ENCODE measurements at places on chromosomes 12 and 14. TPM values are rescaled to one million over a fixed set of nuclear protein-coding genes. Genes with fewer than 3 reads are reported as not detected.

Gene BDKRB2
- 5.6 TPM for total RNA-seq

DNA sequence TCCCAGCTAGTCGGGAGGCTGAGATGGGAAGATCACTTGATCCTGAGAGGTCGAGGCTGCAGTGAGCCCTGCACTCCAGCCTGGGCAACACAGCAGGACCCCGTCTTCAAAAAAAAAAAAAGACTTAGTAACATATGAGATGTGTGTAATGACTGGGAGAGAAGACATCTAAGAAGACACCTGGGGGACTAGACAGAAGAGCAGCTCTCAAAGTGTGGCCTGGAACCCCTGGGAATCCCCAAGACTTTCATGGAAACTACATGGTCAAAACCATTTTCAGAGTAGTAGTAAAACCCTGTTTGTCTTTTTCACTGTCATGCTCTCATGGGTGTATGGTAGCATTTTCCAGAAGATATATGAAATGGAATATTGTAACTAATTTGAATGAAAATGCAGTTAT lies 45.3 kb downstream of the R3HDM2 start:
- no peaks in the 10 kb centered on the region for H3K36me3 ChIP-seq
- H3K27ac ChIP-seq = no peak overlapping the region
- no peaks in the 10 kb centered on the region for H3K27me3 ChIP-seq

Gene AKAP6
- total RNA-seq = 4.6 TPM

GRCh38 chr12:76558684-76559399 lies 729 bp downstream of the OSBPL8 start:
- H3K27me3 ChIP-seq = no peaks in the 10 kb centered on the region
- peak overlapping the region; percentile 97 for H3K27ac ChIP-seq
- no peaks in the 10 kb centered on the region for H3K36me3 ChIP-seq
- no peaks in the 10 kb centered on the region for H3K4me1 ChIP-seq
- H3K4me3 ChIP-seq = peak overlapping the region; percentile 84

Gene PLEKHD1
- 2.3 TPM for total RNA-seq

DNA sequence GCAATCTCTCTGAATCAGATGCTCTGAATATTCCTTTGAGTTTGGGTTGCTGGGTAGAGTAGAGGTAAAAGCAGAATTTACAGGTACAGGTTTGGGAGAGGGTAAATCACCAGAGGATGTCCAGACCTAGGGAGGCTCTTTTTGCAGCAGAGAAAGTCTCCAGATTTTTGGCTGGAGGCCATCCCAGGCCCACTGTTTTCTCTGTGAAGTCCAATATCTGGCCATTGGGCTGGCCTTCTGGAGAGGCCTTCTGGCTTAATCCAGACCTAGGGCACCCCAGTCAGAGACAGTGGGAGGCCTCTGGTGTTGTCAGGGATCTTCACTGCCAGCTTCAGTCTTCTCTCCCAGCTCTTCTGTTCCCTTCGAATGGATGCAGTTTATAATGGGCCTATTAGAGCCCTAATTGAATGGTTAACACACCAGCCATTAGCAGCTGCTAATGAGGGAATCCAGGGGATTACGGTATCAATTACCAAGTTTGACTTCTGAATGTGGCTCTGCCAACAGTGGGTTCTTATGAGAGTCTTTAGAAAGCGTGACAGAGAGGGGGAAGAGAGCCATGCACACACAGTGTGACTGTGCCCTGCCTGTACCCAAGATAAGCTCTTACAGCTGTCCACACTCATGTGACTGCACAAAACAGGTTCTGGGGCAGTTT lies 183.1 kb downstream of the EMP1 start:
- no peaks in the 10 kb centered on the region for H3K27me3 ChIP-seq
- H3K27ac ChIP-seq = no peak overlapping the region
- no peaks in the 10 kb centered on the region for H3K4me1 ChIP-seq

Gene EIF2S3B
- 0.48 TPM for total RNA-seq

GRCh38 chr12:7499636-7500035 lies 3.9 kb downstream of the CD163 start:
- DNase-seq = no peak
- H3K36me3 ChIP-seq = no peaks in the 10 kb centered on the region
- H3K27me3 ChIP-seq = no peaks in the 10 kb centered on the region
- H3K27ac ChIP-seq = no peak overlapping the region

DNA sequence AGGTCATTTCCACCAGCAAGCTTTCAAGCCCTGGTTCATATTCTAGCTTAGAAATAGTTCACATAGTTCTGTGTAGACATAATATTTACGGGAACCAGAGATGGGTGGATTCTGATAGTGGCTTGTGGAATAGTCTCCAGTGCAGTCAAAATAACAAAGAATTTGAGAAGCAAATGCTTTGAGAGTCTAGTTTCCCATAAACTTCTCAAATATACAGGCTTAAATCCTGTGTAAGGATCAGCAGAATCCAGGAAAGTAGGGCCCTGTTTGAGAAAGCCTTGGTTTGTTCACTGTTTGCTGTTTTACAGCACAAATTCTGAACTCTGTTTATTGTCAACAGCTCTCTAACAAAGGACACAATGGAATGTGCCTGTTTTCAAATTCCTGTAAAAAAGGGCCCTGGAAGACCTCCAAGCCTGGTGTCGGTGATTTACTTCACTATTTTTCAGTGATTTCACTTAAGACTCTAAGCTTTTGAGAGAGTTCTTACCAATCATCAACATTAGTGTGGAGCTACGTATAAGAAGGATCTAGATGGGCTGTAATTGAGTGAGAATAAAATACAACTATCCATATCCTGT lies 11.4 kb upstream of the FOS start:
- H3K27ac ChIP-seq = peak overlapping the region; percentile 85
- no peaks in the 10 kb centered on the region for H3K27me3 ChIP-seq

GRCh38 chr14:63564318-63564717 lies 21.1 kb upstream of the PPP2R5E start:
- H3K27me3 ChIP-seq = no peaks in the 10 kb centered on the region
- H3K27ac ChIP-seq = no peak overlapping the region
- no peak for DNase-seq
- no peaks in the 10 kb centered on the region for H3K36me3 ChIP-seq
- no peaks in the 10 kb centered on the region for H3K4me1 ChIP-seq

DNA sequence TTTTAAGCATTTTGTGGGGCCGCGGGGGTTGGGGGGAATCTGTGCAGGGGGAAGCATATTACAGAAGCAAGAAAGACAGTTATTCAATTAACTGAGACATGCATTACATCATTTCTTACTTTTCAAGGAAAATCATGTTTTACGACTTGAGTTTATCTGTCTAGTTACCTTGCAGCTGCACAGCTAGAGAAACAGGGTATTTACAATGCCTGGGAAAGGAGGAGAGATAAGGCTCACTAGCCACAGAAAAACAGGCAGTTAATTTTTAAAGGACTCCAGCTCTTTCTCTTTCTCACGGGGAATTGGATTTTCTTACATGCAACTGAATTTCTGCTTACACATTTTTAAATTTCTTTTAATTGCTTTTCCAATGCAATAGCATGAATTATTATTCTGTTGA lies 22.2 kb downstream of the FCF1 start:
- no peak overlapping the region for H3K4me3 ChIP-seq
- H3K36me3 ChIP-seq = peaks cover 7% of the 10 kb centered on the region
- no peaks in the 10 kb centered on the region for H3K27me3 ChIP-seq
- no peak overlapping the region for H3K27ac ChIP-seq
- DNase-seq = no peak
- no peaks in the 10 kb centered on the region for H3K4me1 ChIP-seq

Gene KDM5A
- 55.8 TPM for total RNA-seq

- H3K27ac ChIP-seq = no peak overlapping the region
- no peak for DNase-seq
- H3K4me1 ChIP-seq = no peaks in the 10 kb centered on the region
- H3K36me3 ChIP-seq = no peaks in the 10 kb centered on the region
Observed at GRCh38 chr14:73842201-73842600, 9.4 kb upstream of the PTGR2 start.

DNA sequence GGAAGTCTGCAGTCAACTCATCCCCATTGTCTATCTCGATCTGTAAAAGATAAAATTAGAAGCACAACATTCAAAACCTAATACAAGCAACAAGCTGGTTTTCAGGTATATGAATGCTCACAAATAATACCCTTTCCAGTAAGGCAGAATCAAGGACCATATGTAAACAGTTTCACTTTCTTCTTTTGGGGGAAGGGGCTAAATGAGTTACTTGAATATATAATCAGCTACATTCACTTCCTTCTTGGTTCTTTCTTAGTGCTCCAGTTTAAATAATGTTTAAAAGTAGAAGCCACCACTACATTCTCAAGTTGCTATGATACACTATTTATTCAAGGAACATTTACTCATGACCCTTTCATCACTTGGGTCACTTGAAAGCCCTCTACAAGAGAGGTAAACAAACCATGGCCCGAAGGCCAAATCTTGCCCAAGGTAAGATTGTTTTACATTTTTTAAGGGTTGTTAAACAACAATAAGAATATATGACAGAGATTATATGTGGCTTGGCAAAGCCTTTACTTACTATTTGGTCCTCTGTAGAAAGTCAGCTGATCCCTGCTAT lies 10.3 kb downstream of the TWF1 start:
- H3K27me3 ChIP-seq = no peaks in the 10 kb centered on the region
- no peak overlapping the region for H3K4me3 ChIP-seq
- no peaks in the 10 kb centered on the region for H3K4me1 ChIP-seq
- H3K36me3 ChIP-seq = peaks cover 12% of the 10 kb centered on the region
- DNase-seq = no peak

GRCh38 chr14:76636602-76637001 lies 124.7 kb upstream of the VASH1 start:
- no peaks in the 10 kb centered on the region for H3K4me1 ChIP-seq
- H3K27ac ChIP-seq = no peak overlapping the region
- no peaks in the 10 kb centered on the region for H3K36me3 ChIP-seq
- H3K27me3 ChIP-seq = no peaks in the 10 kb centered on the region
- DNase-seq = no peak

Gene KSR2
- total RNA-seq = under 0.01 TPM

- DNase-seq = peak; percentile 68
- peaks cover 7% of the 10 kb centered on the region for H3K4me1 ChIP-seq
- no peaks in the 10 kb centered on the region for H3K27me3 ChIP-seq
- H3K4me3 ChIP-seq = no peak overlapping the region
- H3K36me3 ChIP-seq = no peaks in the 10 kb centered on the region
- no peak overlapping the region for H3K27ac ChIP-seq
Observed at GRCh38 chr14:95287176-95287754, 32.4 kb downstream of the CLMN start.

- peaks cover 3% of the 10 kb centered on the region for H3K4me1 ChIP-seq
- DNase-seq = no peak
- H3K27me3 ChIP-seq = no peaks in the 10 kb centered on the region
- H3K27ac ChIP-seq = no peak overlapping the region
- H3K36me3 ChIP-seq = no peaks in the 10 kb centered on the region
Observed at GRCh38 chr14:104821971-104822608, 21.2 kb downstream of the ZBTB42 start.

Gene IGFBP6
- total RNA-seq = 284 TPM

GRCh38 chr12:2288471-2288870 lies 235.7 kb downstream of the CACNA1C start:
- H3K36me3 ChIP-seq = no peaks in the 10 kb centered on the region
- no peak for DNase-seq
- H3K4me3 ChIP-seq = no peak overlapping the region

GRCh38 chr12:72790273-72790672 lies 518.1 kb downstream of the TRHDE start:
- no peak overlapping the region for H3K4me3 ChIP-seq
- no peaks in the 10 kb centered on the region for H3K4me1 ChIP-seq
- no peak for DNase-seq
- no peak overlapping the region for H3K27ac ChIP-seq
- no peaks in the 10 kb centered on the region for H3K27me3 ChIP-seq
- H3K36me3 ChIP-seq = no peaks in the 10 kb centered on the region

DNA sequence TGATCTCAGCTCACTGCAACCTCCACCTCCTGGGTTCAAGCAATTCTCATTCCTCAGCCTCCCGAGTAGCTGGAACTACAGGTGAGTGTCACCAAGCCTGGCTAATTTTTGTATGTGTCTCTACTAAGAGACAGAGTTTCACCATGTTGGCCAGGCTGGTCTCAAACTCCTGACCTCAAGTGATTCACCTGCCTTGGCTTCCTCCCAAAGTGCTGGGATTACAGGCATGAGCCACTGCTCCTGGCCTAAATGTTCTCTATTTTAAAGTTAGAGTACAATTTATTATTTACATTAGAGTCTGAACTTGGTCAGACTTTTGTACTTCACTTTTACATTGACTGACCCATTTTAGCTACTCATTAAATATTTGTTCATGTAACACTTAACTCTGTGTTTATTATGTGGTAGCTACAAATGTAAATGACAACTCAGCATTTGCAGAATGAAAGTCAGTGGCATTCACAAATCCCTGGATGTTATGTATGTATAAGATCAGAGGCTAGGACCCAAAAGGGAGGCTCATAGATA lies 409.6 kb downstream of the APAF1 start:
- H3K27ac ChIP-seq = no peak overlapping the region
- no peaks in the 10 kb centered on the region for H3K27me3 ChIP-seq
- no peaks in the 10 kb centered on the region for H3K4me1 ChIP-seq
- no peaks in the 10 kb centered on the region for H3K36me3 ChIP-seq
- no peak for DNase-seq

- DNase-seq = no peak
- no peaks in the 10 kb centered on the region for H3K4me1 ChIP-seq
- no peak overlapping the region for H3K4me3 ChIP-seq
- H3K27me3 ChIP-seq = no peaks in the 10 kb centered on the region
Observed at GRCh38 chr12:48422060-48422459, 50.3 kb upstream of the ANP32D start.

- H3K27me3 ChIP-seq = no peaks in the 10 kb centered on the region
- no peaks in the 10 kb centered on the region for H3K4me1 ChIP-seq
- no peak overlapping the region for H3K27ac ChIP-seq
- H3K36me3 ChIP-seq = no peaks in the 10 kb centered on the region
- DNase-seq = no peak
Observed at GRCh38 chr14:65972891-65973290, 513.3 kb upstream of the CCDC196 start.

DNA sequence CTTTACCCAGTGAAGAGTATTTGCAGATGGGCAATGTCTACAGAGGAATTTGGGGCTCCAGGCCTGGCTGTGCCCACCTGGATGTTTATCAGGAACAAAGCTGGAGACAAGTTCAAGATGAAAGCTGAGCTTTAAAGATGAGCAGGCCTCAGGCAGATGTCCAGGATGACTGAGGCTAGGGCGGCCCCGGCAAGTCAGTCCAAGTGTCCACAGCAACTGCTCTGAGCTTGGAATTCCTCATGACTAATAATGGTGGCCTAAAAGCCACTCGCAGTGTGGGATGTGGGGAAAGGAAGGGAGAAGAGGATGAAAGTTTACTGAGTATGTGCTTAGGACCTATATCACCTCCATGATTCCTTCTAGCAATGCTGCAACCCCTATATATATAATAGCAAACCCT lies 128.2 kb upstream of the NOS1 start:
- no peak overlapping the region for H3K27ac ChIP-seq
- no peaks in the 10 kb centered on the region for H3K36me3 ChIP-seq
- no peak for DNase-seq

Gene MGST1
- total RNA-seq = 310 TPM

- H3K4me1 ChIP-seq = no peaks in the 10 kb centered on the region
- no peak for DNase-seq
- no peak overlapping the region for H3K27ac ChIP-seq
- no peak overlapping the region for H3K4me3 ChIP-seq
Observed at GRCh38 chr12:101780599-101780998, 41.3 kb upstream of the SYCP3 start.

- H3K27ac ChIP-seq = no peak overlapping the region
- no peak for DNase-seq
- H3K4me3 ChIP-seq = no peak overlapping the region
Observed at GRCh38 chr12:124592050-124592449, 24.6 kb upstream of the NCOR2 start.
